ENCODE measurements at places on chromosomes 7 and 10. TPM values are rescaled to one million over a fixed set of nuclear protein-coding genes. Genes with fewer than 3 reads are reported as not detected.

The ACHE gene
- total RNA-seq = 2.0 TPM

The ACTL6B gene
- not detected for total RNA-seq

The SLC29A4 gene
- total RNA-seq = 3.8 TPM

DNA sequence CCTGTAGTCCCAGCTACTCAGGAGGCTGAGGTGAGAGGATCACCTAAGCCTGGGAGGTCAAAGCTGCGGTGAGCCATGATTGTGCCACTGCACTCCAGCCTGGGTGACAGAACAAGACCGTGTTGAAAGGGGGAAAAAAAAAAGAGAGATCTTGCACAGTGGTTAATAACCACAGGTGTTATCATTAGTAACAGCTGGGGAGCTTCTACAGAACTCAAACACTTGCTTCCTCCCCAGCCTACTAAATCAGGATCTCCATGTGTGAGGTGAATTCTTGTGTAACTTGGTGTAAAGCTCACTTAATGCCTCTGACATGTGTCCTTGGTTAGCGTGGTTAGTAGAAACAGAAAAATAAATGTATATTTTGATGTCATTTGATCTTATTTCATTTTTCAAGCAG lies 43.9 kb upstream of the BMS1 start:
- DNase-seq = no peak

DNA sequence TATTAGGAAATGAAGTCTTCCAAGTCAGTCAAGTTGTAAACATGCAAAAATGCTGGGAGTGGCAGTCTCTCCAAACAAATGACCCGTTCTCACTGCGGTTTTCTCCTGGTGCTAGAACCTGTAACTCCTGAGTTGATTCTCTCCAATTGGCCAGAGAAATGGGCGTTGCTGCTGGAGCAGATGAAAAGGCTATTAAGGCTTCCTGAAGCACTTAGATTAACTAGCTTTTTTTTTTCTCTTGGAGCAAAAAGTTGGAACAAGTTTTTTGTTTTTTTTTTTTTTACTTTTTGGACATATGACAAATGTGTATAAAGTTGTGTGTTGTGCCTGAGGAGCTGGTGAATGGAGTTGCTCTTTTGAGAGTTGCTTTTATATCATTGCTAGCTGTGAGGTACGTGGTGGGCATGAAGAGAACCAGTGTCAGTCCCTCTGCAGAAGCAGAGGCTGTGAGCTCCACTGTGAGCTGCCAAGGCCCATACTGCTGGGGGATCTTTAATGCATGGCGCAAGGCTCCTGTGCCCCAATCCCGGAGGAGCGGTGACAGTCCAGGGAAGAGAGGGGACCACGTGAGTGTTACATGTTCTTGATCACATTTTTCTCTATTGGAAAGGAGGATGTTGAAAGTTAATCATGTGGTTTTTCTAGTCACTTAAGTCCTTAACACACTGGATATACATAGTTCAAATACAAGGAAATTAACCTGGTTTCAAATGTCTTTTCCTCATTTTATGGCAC lies 393.6 kb upstream of the GALNT17 start:
- DNase-seq = no peak

- no peak for DNase-seq
These were observed 177.9 kb downstream of the TNS3 start for GRCh38 chr7:47404010-47404409.

- DNase-seq = no peak
These were observed 48.7 kb downstream of the BPGM start for GRCh38 chr7:134695321-134695860.

- peak; percentile 22 for DNase-seq
These were observed 50.2 kb downstream of the TFAM start for GRCh38 chr10:58435297-58435985.
